ENCODE measurements at places on chromosomes 6 and 20. TPM values are rescaled to one million over a fixed set of nuclear protein-coding genes. Genes with fewer than 3 reads are reported as not detected.

DNA sequence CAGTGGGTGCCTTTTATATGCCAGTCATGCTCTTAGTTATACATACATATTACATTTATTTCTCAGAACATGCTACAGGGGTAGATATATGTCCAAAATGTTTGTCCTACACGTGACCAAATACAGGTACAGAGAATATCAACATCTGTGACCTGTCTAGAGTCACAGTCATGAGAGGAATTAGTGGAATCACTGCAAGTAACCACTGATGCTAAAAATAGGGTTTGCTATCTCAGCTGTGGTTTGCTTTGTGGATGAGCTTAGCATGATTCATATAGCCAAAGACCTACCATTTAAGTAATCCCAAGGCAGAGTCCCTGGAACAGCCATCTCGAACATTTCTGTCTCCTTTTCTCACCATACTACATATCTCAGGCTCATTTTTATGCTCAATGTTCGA is 32.3 kb downstream of the GSTA3 start:
- peak; percentile 87 for DNase-seq
- H3K27ac ChIP-seq, result no peak overlapping the region
- H3K4me1 ChIP-seq, result peaks cover 21% of the 10 kb centered on the region
- no peaks in the 10 kb centered on the region for H3K27me3 ChIP-seq

DNA sequence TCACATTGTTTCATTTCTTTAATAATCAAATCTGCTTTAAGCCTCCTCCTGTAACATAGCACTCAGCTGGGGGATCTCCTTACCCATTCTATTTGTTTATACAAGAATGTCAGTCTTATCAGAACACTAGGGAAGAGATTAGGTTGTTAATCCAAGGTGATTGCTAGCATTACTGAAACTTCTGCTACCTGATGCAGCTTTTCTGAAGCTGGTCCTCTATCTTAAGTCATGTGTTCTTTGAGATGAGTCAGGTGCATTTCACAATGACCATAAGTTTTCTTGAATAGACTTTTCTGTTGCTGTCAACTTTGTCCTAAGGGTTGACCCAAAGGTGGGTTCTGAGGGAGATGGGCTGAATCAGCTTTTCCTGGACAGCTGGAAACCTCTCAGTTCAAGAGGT is 60.7 kb upstream of the SYNCRIP start:
- no peaks in the 10 kb centered on the region for H3K27me3 ChIP-seq
- H3K4me3 ChIP-seq, result no peak overlapping the region
- no peaks in the 10 kb centered on the region for H3K4me1 ChIP-seq
- H3K36me3 ChIP-seq, result no peaks in the 10 kb centered on the region
- H3K27ac ChIP-seq, result no peak overlapping the region

FNDC1 gene
- not detected for total RNA-seq

DNA sequence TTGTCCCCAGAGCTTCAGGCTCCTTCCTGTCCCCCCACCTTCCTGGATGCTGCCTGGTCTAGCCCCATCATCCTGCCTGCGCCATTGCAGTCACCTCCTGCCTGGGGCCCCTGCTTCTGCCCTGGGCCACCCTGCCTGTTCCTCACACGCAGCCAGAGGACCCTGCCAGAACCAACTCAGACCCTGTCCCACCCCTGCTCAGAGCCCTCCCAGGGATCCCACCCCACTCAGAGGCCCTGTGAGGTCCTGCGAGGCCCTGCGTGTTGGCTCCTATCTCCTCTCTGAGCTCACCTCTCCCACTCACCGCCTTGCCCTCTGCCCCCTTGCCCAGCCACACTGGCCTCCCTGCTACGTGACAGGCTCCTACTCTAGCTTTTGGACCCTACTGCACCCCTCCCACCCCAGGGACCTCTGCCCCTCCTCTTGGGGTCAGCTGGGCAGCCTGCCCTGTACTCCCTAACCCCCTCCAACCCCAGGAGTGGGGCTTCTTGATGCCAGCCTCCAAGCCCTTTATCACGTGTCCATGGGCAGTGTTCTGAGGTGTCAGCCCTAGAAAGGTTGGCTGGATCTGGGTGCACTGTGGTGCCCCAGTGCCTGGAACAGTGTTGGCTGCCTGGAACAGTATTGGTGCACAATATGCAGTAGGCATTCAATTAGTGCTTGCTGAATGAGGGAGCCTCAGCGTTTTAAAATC is 68.3 kb downstream of the CEBPB start:
- H3K4me1 ChIP-seq, result peaks cover 16% of the 10 kb centered on the region
- H3K27ac ChIP-seq, result no peak overlapping the region
- no peak for DNase-seq
- no peak overlapping the region for H3K4me3 ChIP-seq
- H3K27me3 ChIP-seq, result no peaks in the 10 kb centered on the region

GRCh38 chr20:9454791-9455190 is 59.6 kb upstream of the LAMP5 start:
- 0 out of 2 replicates have a peak, but pooled peaks cover 8% of the 10 kb centered on the region for H3K36me3 ChIP-seq
- peaks cover 1% of the 10 kb centered on the region for H3K4me1 ChIP-seq
- no peak overlapping the region for H3K27ac ChIP-seq
- no peaks in the 10 kb centered on the region for H3K27me3 ChIP-seq

ZNF165 gene
- total RNA-seq, result 12.1 TPM

GRCh38 chr6:106702451-106703110 is 73.2 kb downstream of the QRSL1 start:
- H3K27me3 ChIP-seq, result no peaks in the 10 kb centered on the region
- DNase-seq, result no peak
- H3K4me3 ChIP-seq, result no peak overlapping the region
- no peak overlapping the region for H3K27ac ChIP-seq
- H3K4me1 ChIP-seq, result no peaks in the 10 kb centered on the region
